Left renal pelvis (tissue), 4 donors: ENCODE measurements at places on chromosomes 2 and 18. TPM values are rescaled to one million over a fixed set of nuclear protein-coding genes. Genes with fewer than 3 reads are reported as not detected.

GRCh38 chr18:8912348-8913326 lies 189.9 kb upstream of the NDUFV2 start:
- DNase-seq, result no peak

GRCh38 chr2:101509499-101510284 lies 34.8 kb upstream of the RFX8 start:
- no peak for DNase-seq

- DNase-seq, result no peak
Measured at GRCh38 chr18:22683786-22684185, 249.3 kb upstream of the RBBP8 start.

DNA sequence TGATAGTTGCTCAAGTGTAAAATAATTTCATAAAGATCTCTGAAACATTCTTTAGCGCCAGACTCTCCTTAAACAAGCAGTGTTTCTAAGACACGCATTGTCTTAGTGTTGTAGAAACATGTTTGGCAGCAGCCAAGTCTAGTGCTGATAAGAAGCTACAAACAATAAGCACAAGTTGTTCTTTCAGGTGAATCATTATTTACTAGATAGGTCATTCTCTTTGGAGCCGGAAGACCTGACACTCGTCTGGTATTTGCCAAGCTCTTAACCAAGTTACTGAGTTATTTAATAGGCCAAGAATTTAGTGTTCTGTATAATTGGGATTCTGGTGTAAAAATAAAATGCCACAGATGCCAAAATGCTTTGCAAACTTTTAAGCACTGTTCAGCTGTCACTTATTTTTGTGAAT lies 852.1 kb downstream of the CPS1 start:
- DNase-seq, result no peak

DNA sequence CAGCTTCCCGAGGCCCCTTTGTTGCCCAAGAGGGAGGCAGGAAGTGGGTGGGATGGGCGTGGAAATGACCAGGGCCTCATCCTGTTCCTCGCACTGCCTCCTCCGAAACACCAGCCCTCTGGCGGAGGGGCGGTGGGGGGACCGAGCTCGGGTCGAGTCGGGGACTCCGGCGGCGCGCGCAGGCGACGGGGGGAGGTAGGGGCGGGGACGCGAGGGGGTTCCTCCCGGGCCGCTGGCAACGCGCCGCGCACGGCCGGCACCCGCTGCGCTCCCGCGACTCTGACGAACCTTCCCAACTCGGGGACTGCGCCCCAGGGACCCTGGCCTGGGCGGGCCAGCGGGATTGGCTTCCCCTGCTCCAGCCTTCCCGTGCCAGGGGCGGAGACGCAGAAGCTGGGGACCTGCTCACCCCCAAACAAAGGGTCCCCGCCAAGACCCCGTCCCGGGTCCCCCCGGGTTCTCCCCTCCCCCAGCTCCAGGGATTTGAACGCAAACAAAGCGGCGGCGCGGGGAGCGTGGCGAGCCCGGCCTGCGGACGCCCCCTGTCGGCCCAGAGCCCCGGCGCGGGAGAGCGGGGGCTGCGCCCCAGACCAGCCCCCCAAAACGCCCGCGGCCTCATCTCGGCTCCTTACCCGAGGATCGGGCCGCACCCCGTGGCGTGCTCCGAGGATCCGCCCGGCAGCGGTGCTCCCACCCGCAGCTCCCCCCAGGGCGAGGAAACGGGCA lies 1.2 kb downstream of the SEMA4C start:
- peak; percentile 84 for DNase-seq

DNA sequence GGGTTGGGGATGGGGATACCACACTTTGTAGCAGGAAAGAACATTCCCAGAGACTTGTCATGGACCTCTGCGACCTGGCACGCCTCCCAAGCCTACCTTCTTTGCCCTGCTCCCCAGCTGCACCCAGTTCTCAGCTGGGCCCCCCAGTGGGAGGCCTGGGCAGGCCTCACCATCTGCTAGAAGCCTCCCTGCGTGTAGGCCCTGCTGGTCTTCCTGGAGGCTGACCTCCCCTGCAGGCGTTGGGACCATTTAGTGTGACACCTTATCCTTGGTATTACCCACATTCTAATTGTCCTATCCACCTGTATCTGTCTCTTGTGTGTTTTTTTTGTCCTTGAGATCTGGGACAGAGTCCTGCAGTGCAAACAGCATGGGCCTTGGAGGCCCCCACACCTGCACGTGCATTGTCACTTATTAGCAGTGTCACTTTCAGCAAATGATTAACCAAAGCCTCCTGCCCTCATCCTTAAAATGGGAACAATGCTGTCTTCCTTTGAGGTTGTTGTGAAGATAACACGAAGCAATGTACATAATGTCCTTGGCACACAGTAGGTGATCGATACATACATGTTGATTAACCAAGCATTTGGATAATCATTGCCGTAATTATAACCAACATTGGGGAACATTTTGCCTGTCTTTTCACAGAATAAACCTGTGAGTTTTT lies 77.2 kb downstream of the LIPG start:
- DNase-seq, result no peak

GRCh38 chr2:224042191-224042696 lies 3.2 kb upstream of the SERPINE2 start:
- no peak for DNase-seq

- no peak for DNase-seq
Measured at GRCh38 chr2:63865159-63865799, 23.6 kb downstream of the UGP2 start.

GRCh38 chr2:233336541-233336940 lies 17.8 kb upstream of the DGKD start:
- no peak for DNase-seq

The RBMS1 gene
- polyA plus RNA-seq, result 147 TPM

The CYP27C1 gene
- polyA plus RNA-seq, result 8.6 TPM

The DNAJC5G gene
- 0.18 TPM for polyA plus RNA-seq

The LIMS1 gene
- polyA plus RNA-seq, result 54.0 TPM

The EFHD1 gene
- 75.7 TPM for polyA plus RNA-seq

The ABCA12 gene
- polyA plus RNA-seq, result 0.24 TPM

The OXER1 gene
- 6.8 TPM for polyA plus RNA-seq
